ENCODE measurements at places on chromosomes 3 and 15. TPM values are rescaled to one million over a fixed set of nuclear protein-coding genes. Genes with fewer than 3 reads are reported as not detected.

RPP14 gene
- total RNA-seq, result 10.3 TPM

CCR9 gene
- total RNA-seq, result not detected

ITIH1 gene
- total RNA-seq, result not detected

SLC12A8 gene
- 1.5 TPM for total RNA-seq

GOLGA8G gene
- not detected for total RNA-seq

TLNRD1 gene
- total RNA-seq, result 46.5 TPM

SEMA5B gene
- 19.7 TPM for total RNA-seq

BTBD1 gene
- 79.8 TPM for total RNA-seq

SCG3 gene
- not detected for total RNA-seq

STRIT1 gene
- not detected for total RNA-seq

SUSD5 gene
- total RNA-seq, result 0.90 TPM

SMAD6 gene
- total RNA-seq, result 46.3 TPM

GPR62 gene
- not detected for total RNA-seq

ATP2B2 gene
- 2.0 TPM for total RNA-seq

ATP13A4 gene
- 0.21 TPM for total RNA-seq

C3orf18 gene
- total RNA-seq, result 12.2 TPM

TMEM40 gene
- not detected for total RNA-seq

ACKR4 gene
- total RNA-seq, result 1.0 TPM

GHSR gene
- not detected for total RNA-seq

FMN1 gene
- total RNA-seq, result 21.8 TPM

DNAH1 gene
- total RNA-seq, result 14.4 TPM

CHRM5 gene
- total RNA-seq, result 0.44 TPM

PFKFB4 gene
- total RNA-seq, result 8.4 TPM

IGSF11 gene
- 72.3 TPM for total RNA-seq

ARGFX gene
- not detected for total RNA-seq

FBXL22 gene
- total RNA-seq, result 2.8 TPM

SLC6A6 gene
- 11.8 TPM for total RNA-seq

PDZRN3 gene
- 57.7 TPM for total RNA-seq

STAB1 gene
- 258 TPM for total RNA-seq

VIPR1 gene
- 8.0 TPM for total RNA-seq

VPS8 gene
- total RNA-seq, result 69.0 TPM

CNTN4 gene
- total RNA-seq, result 47.7 TPM

WNT5A gene
- 12.8 TPM for total RNA-seq

SENP8 gene
- 2.2 TPM for total RNA-seq

SAMMSON gene
- total RNA-seq, result 2.1 TPM

LDHAL6B gene
- total RNA-seq, result not detected

CCR8 gene
- not detected for total RNA-seq

PARP6 gene
- 66.6 TPM for total RNA-seq

WNT7A gene
- not detected for total RNA-seq

TRIM59 gene
- not detected for total RNA-seq

PSTPIP1 gene
- total RNA-seq, result 16.6 TPM

TGM5 gene
- not detected for total RNA-seq

ARID3B gene
- 7.4 TPM for total RNA-seq

C15orf40 gene
- 21.0 TPM for total RNA-seq

ACOX2 gene
- 29.1 TPM for total RNA-seq

RLBP1 gene
- not detected for total RNA-seq

NR2E3 gene
- total RNA-seq, result 0.21 TPM

CFAP92 gene
- total RNA-seq, result 0.22 TPM

PRSS50 gene
- total RNA-seq, result 0.22 TPM

GABRB3 gene
- total RNA-seq, result not detected

TRIM42 gene
- total RNA-seq, result not detected

CHL1 gene
- 156 TPM for total RNA-seq

CAPN3 gene
- total RNA-seq, result 29.7 TPM

PLSCR4 gene
- total RNA-seq, result 147 TPM

PLSCR5 gene
- total RNA-seq, result not detected

LTF gene
- total RNA-seq, result 1.2 TPM
